NCI-H187 (cell line): ENCODE measurements at places on chromosomes 1 and 21.

- no peak for DNase-seq
Measured at GRCh38 chr1:94806441-94806871, 13.7 kb upstream of the SLC44A3 start.

GRCh38 chr1:117857418-117857817 lies 72.0 kb downstream of the GDAP2 start:
- DNase-seq = no peak

GRCh38 chr1:205840146-205840923 lies 9.6 kb downstream of the PM20D1 start:
- no peak for DNase-seq

- no peak for DNase-seq
Measured at GRCh38 chr1:180530501-180530900, 28.1 kb upstream of the ACBD6 start.

GRCh38 chr1:115134850-115135480 lies 45.7 kb upstream of the TSPAN2 start:
- no peak for DNase-seq

GRCh38 chr1:202837746-202838262 lies 27.1 kb downstream of the PCAT6 start:
- DNase-seq = no peak

DNA sequence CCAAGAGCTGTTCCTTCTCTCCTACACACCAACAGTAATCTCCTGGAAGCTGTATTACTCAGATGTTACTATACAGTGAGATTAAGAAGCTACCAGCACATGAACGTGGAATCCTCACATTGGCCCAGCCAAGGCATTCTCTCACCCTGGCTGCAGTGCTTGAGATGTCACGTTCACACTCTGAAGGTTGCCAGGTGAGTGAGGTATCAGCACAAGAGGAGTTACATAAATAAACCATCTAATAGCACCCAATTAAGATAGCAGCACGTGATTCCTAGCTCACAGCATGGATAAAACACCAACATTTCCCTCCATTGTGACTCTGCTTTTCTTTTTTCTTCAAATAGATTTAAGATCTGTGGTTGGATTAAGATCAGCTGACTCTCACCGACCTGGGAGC lies 182.8 kb downstream of the PLPP3 start:
- DNase-seq = no peak

- DNase-seq = no peak
Measured at GRCh38 chr1:75208862-75209261, 74.7 kb downstream of the LHX8 start.

DNA sequence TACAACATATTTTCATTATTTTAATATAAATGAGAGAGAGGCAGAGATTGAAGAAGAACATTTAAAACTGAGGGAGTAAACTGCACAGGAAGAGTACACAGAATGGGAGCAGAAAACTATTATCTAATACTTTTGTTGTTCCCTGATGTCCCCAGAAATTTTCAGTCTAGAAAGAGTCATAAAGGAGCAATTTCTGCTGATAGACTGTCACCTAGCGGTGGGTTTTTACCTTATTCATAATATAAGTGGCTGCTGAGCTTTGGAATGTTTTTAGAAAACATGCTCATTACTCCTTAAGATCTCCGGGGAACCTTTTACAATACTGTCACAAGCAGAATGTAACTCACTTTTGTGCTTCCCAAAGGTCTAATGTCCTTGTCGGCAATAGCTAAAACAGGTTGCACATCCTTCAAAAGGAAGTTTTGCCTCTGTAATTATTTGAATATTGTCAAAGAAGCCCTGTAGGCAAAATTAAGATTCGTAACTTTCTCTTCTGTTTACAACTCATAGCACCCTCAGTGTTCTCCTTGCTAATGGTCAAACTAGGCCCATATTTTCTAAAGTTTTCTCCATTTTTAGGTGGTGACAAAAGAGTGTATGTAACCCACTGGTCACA lies 4.9 kb upstream of the NPL start:
- DNase-seq = peak; percentile 51

DNA sequence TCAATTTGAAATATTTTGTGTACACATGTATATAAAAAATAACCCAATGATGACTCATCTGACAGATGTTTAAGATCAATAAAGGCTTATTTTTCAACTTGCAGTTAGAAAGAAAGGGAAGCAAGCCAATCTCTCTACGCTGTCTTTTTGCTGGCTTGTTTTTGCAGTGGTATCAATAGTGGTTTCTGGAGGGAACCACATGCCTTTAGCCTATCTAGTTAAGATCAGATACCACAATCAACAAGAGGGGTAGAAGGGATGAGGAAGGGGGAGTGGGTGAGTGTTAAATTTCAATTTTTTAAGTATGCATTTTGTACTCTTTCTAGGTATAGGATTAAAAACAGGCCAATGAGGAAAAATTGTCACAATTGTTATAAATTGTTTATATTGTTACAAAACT lies 276.2 kb downstream of the KCNH1 start:
- DNase-seq = no peak

- DNase-seq = no peak
Measured at GRCh38 chr1:18962121-18962721, 5.7 kb upstream of the IFFO2 start.

GRCh38 chr1:1302951-1303509 lies 4.7 kb downstream of the ACAP3 start:
- DNase-seq = no peak

DNA sequence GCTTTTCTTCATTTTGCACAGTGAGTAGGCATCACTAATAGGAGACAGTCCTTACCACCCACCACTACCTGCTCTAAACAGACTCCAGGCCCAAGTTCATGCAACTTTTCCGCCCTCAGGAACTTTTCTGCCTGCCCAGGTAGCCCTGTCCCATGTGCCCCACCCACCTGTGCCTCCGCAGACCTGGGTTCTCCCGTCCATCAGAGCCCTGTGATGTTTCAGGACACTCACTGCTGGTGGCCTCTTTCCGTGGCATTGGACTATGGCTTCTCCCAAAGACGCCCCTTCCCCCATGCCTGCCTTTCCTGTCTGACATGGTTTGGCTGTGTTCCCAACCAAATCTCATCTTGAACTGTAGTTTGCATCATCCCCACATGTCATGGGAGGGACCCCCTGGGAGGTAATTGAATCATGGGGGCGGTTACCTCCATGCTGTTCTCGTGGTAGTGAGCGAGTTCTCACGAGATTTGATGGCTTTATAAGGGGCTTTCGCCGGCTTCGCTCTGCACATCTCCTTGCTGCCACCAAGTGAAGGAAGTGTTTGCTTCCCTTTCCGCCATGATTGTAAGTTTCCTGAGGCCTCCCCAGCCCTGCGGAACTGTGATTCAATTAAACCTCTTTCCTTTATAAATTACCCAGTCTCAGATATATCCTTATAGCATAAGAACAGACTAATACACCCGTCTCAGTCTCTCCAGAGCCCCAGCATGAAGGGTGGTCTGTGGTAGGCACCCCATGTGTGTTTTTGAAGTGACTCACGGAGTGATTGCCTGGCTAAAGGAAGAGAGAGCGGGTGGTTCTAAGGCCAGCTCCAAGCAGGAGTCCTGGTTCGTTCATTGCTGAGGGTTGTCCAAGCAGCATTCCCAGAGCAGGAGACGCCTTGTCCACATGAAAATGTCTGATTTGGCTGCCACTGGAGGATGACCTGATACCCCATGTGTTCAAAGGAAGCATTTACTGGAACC lies 86.0 kb upstream of the ZBTB40 start:
- no peak for DNase-seq

- no peak for DNase-seq
Measured at GRCh38 chr1:226497991-226498639, 50.4 kb upstream of the STUM start.

GRCh38 chr1:200240656-200241055 lies 169.2 kb downstream of the ZNF281 start:
- no peak for DNase-seq

- no peak for DNase-seq
Measured at GRCh38 chr1:203186446-203187303, at the start of gene CHI3L1. Gene CHI3L1 (minus strand): TSS chr1:203186704. CDS start chr1:203186623, 81 bp downstream.

GRCh38 chr1:233327651-233328141 lies at the start of gene MAP3K21:
Gene MAP3K21 (plus strand): TSS chr1:233327724. CDS start chr1:233328029, 305 bp downstream.
- no peak for DNase-seq

- DNase-seq = no peak
Measured at GRCh38 chr1:92298213-92298572, 594 bp downstream of the GLMN start.

GRCh38 chr1:27306892-27307761 lies 14.8 kb upstream of the TMEM222 start:
- peak; percentile 97 for DNase-seq

- DNase-seq = no peak
Measured at GRCh38 chr1:174680101-174680500, 232.3 kb downstream of the GPR52 start.

DNA sequence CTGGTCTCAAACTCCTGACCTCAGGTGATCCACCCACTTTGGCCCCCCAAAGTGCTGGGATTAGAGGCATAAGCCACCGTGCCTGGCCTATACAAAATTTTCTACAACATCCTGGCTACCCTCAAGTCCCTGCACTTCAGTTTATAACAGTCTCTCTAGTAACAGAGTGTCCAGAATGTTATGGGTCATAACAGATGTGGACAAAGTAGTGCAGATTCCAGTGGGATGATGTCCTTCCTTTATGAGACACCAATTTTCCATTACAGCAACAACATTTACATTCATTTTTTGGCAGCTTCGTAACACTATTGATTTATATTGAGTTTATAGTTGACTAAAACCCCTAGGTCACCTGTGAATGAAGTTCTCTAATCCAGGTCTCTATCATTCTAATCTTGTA lies 429.4 kb upstream of the PTBP2 start:
- DNase-seq = no peak

- DNase-seq = peak; percentile 69
Measured at GRCh38 chr1:206864939-206865671, at the start of gene IL20. Gene IL20 (plus strand): TSS chr1:206865623. CDS start chr1:206865853, 230 bp downstream.

GRCh38 chr1:197471248-197471985 lies 203.4 kb downstream of the CRB1 start:
- no peak for DNase-seq

- DNase-seq = no peak
Measured at GRCh38 chr1:50989694-50990093, 19.6 kb downstream of the CDKN2C start.

DNA sequence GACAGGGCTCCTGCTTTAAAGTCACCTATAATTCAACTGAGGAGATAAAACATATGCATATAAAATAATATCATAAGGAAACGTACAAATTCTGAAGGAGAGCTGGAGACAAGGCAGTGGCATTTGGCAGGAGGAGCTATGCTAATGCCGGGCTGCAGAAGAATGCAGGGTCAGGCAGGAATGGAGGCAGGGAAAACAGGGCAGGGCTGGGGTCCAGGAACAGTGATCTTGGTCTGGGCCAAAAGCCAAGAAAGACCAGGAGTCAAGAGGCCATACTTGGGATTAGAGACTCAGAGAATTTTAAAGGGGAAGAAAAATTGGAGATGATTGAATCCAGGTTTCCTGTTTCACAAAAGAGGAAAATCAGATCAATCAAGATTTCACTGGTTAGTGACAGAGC lies 20.0 kb upstream of the BRDT start:
- DNase-seq = no peak

DNA sequence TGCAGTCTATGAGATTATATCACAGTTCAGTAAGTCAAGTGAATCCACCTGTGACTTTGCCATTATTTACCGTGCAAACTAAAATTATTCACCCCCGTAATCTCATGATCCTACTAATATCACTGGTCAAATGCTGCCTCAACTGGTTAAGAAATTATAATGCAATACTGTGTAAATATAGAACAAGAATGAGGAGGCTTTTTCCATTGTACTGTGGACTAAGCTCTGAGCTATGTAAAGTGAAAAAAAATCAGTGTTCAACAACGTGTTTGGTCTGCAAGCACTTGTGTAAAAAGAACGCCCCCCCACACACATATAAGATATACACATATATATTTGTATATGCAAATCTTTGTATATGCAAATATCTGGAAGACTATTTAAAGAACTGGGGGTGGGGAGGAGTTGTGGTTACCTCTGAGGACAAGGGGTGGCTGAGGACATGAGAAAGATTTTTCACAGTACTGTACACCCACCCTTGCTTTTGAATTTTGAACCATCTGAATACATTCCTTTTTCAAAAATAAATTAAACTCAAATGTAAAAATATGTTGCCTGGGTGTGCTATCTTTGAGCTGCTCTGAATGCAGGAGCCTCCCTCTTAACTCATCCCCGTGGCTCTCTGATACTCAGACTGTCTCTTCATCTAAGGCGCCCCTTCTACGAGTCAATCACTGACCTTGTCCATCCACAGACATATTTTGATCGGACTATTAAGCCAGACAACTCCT lies 57.0 kb downstream of the PTP4A2 start:
- DNase-seq = no peak

DNA sequence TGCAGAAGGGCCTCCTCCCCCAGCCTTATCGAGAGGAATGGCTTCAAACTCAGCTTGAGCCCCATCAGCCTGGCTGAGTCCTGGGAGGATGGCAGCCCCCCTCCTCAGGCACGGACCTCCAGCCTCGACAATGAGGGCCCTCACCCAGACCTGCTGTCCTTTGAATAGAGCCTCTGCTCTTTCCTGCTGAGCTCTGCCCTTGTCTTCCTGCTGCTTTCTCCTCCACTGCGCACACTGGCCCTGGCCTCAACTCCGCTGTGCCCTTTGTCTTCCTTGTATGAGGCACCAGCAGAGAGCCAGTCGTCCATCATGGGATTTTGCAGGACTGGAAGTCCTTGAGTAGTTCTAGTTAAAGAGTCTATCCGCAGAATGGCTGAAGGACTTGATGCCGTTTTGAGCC lies 2.0 kb downstream of the C1orf226 start:
- DNase-seq = no peak

GRCh38 chr21:45112371-45112770 lies 38.0 kb downstream of the ADARB1 start:
- no peak for DNase-seq

- no peak for DNase-seq
Measured at GRCh38 chr1:169024800-169025271, 81.7 kb upstream of the ATP1B1 start.

- no peak for DNase-seq
Measured at GRCh38 chr1:32337855-32338636, 2.0 kb upstream of the MARCKSL1 start.

GRCh38 chr1:180920702-180921101 lies 8.0 kb downstream of the KIAA1614 start:
- DNase-seq = no peak

- DNase-seq = no peak
Measured at GRCh38 chr1:107934578-107934977, 30.4 kb downstream of the VAV3 start.

DNA sequence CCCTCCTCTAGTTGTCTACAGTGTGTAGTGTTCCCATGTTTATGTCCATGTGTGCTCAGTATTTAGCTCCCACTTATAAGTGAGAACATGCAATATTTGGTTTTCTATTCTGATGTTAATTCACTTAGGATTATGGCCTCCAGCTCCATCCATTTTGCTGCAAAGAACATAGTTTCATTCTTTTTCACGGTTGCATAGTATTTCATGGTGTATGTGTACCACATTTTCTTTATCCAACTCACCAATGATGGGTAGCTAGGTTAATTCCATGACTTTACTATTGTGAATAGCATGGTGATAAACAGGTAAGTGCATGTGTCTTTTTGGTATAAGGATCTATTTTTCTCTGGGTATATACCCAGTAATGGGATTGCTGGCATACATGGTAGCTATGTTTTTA lies 67.0 kb downstream of the TBX19 start:
- no peak for DNase-seq
